SW 1271 (cell line): ENCODE measurements at places on chromosomes 7 and 10.

DNA sequence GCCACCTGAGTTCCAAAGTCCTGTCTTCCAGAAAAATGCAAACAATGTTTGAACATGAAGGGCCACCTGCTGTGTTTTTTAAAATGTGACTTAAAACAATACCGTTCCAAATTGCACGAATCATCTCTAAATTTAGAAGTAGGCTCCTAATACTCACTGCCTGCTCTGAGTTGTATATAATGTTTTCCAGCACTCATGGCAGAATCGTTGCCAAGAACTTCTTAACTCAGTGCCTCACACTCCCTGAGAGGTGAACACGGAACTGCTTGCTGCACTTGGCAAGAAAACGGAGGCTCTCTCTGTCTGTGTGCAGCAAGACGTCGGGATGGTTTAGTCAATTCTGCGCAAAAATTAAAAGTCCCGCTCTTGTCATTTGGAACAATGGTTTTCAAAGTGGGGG is 757.3 kb upstream of the AUTS2 start:
- no peak for DNase-seq

DNA sequence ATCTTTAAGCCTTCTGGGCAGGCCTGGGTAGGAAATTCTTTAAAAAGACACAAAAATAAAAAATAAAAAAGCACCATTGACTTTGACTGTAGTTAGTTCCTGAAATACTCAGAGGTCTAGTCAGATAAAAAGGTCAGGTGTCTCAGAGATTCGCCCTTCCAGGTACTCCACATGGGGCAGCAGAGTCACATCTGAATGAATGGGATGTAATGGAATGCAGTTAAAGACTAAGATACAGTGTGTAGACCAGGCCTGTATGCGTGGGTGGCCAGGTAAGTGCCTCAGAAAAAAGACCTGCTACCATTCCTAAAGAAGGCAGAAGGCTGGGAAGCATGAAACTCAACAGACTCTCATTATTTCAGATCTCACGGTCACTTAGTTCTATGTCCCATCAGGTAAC is 68.6 kb upstream of the SEM1 start:
- DNase-seq, result no peak

DNA sequence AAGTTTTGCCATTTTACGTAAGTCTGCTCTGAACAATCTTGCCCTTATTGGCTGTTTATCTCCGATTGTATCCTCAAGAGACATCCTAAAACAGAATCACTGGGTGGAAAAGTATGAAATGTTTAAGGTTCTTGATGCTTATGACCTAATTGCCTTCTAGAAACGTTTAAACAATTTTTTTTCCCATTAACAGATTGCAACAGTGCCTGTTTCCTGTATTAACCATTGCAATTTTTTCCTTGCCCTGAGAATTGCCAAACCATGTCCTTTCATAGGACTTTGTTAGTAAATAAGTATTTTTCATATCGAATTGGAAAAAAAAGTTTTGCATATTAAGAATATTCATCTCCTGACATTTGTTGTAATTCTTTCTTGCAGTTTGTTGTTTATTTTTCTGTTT is 639.8 kb downstream of the INHBA start:
- DNase-seq, result no peak

DNA sequence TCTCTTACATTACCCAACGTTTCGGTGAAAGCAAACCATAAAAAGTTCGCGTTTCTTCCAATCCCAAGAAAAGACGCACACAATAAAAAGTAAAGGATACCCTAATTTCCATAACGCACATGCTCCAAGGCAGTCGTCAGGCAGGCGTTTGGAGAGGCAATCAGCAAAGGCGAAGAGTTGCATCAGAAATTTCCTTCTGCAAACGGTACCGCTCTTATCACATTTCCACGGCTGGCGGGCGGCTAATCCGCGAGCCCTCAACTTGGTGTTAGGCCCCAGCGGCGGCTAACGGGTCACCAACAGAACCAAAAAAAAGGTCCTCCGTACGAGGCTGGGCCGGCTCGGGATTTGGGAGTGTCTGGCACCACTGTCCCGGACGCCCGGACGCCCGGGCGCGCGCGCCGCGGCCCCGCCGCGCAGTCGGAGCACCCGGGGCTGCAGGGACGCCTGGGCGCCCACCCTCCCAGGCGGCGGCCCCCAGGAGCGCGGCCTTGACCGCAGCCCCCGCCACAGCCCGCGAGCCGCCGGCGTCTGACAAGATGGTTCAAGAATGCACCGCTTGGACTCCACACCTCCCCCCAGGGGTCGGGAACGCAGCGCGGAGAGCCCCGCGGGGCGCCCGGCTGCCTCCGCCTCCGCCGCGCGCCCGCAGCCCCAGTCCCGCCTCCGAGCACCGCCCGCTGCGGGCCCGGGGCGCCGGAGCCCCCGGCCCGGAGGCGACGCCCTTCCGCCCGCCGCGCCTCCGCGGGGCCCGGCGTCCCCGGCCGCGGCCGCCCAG is 9.8 kb upstream of the GRB10 start:
- no peak for DNase-seq

- DNase-seq, result no peak
These were observed 107.8 kb downstream of the RAB18 start for GRCh38 chr10:27611744-27612550.

GRCh38 chr10:88849234-88849633 is 2.4 kb downstream of the ANKRD22 start:
- DNase-seq, result no peak

- DNase-seq, result no peak
These were observed 45.3 kb upstream of the GTF2I start for GRCh38 chr7:74612015-74612829.

DNA sequence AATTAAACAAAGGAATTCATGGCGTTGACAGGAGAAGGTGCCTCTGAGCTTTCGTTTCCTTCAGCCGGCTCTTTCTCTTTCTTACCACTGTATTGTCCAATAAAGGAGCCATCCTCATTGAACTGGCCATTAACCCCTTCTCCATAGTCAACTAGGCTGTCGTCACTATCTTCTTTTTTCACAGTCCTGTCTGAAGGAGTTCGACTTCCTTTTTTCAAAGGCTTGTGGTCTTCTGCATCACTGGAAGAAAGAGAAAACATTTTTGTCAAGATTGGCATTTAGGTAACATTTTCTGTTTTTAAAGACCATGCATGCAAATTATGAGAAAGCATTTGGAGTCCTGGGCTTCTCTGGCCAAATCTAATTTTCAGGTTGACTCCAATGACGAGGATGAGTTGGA is 19.7 kb upstream of the LAMB4 start:
- DNase-seq, result no peak

- DNase-seq, result no peak
These were observed 34.6 kb downstream of the ANXA8 start for GRCh38 chr10:47449102-47449978.

DNA sequence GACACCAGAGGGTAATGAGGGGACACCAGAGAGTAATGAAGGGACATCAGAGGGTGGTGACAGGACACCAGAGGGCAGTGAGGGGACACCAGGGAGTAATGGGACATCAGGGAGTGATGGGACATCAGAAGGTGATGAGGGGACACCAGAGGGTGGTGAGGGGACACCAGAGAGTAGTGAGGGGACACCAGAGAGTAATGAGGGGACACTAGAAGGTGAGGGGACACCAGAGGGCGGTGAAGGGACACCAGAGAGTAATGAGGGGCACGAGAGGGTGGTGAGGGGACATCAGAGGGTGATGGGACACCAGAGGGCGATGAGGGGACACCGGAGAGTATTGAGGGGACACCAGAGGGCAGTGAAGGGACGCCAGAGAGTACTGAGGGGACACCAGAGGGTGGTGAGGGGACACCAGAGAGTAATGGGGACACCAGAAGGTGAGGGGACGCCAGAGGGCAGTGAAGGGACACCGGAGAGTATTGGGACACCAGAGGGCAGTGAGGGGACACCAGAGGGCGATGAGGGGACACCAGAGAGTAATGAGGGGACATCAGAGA is 10.6 kb downstream of the NACAD start:
- DNase-seq, result no peak

GRCh38 chr7:29113384-29114102 is 32.8 kb downstream of the CPVL start:
- DNase-seq, result peak; percentile 58

GRCh38 chr10:30000802-30001571 is 58.4 kb downstream of the JCAD start:
- no peak for DNase-seq

GRCh38 chr10:83919187-83919586 is 220.1 kb upstream of the GHITM start:
- DNase-seq, result no peak

DNA sequence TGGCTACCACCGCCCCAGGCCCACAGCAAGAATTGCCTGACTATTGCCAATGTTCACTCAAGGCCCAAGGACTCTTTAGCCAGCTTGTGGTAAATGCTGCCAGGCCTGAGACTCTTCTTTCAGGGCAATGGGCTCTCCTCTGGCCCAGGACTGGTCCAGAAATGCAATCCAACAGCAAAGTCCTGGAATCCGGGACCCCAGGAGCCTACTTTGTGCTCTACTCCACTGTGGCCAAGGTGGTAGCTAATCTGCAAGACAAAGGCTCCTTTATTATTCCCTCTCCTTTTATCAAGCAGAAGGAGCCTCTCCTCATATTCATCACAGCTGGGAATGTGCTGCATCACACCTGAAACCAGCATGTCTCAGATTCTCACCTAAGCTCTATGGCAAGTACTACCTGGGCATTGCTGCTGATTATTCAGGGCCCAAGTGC is 107.6 kb upstream of the PRSS58 start:
- DNase-seq, result no peak

- DNase-seq, result no peak
These were observed 4.8 kb downstream of the IMPDH1 start for GRCh38 chr7:128404886-128405470.

GRCh38 chr7:90957883-90958282 is 306.4 kb upstream of the FZD1 start:
- no peak for DNase-seq

- no peak for DNase-seq
These were observed 26.2 kb upstream of the SLF2 start for GRCh38 chr10:100886521-100886920.

DNA sequence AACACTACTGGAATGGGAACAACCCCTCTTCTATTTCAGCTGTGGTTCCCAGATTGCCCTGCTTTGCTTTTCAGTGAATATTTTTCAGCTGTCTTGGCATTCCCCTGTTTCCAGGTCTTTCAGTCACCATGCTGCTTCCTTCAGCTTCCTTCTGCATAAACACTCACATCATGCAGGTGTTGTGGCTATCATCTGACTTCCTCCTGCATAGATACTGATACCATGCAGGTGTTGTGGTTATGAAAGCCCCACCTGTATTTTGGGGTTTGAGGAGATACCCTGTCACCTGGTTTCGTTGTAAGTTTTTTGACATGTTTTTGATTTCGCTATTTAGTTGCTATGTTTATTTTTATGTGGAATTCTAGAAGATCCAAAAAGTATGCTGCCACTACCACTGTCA is 71.5 kb downstream of the SLC35B4 start:
- no peak for DNase-seq

GRCh38 chr10:127154831-127155620 is 41.4 kb downstream of the INSYN2A start:
- no peak for DNase-seq

DNA sequence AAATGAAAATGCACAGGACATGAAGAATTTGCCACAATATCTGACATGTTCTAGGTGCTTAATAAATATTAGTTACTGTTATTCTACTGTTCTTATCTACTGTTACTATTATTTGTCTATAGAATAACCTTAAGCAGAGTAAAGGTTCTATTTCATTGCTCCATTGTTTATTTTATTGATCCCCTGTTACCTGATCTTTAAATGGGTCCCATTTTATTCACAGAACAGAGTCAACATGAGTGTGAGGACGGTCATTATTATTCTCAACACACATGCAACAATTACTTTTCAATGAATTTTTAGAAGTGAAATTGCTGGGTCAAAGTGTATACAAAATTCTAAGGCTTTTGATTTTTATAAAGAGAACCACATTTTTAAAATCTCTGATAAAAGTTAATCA is 186.9 kb downstream of the AHR start:
- no peak for DNase-seq

DNA sequence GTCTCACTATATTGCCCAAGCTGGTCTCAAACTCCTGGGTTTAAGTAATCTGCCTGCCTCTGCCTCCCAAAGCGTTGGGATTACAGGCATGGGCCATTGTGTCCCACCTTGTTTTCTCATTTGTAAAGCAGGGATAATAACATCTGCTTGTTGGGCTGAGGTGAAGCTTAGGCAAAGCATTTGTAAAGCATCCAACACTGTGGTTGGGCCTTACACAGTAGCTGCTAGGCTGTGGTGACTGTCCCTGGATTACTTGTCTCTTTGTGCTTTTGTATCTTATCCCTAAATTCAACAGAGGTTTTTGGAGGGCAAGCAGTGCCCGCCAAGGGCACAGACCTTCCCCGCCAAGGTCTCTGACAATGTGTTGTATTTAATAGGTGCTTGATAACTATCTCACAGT is 14.3 kb downstream of the HKDC1 start:
- no peak for DNase-seq

- DNase-seq, result no peak
These were observed 44.0 kb upstream of the SORBS1 start for GRCh38 chr10:95605163-95605562.

DNA sequence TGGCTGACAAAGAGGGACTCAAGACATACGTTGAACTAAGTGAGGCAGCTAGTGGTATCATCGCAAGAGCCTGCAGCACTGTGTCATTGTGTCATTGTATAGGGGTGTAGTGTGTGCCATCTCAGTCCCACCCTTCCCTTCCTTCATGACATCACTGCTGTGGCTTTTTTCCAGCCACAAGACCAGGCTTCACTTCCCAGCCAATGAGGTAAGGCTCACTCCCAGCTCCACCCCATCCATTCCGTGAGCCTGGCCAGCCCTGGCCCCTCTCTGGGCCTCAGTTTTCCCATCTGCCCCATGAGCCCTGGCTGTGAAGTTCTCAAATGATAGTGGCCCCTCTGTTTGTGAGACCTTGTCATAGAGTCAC is 134.3 kb upstream of the ZMIZ1 start:
- no peak for DNase-seq

- DNase-seq, result no peak
These were observed 168.4 kb upstream of the NPVF start for GRCh38 chr7:25396668-25397067.

- DNase-seq, result no peak
These were observed 64.1 kb downstream of the ZMIZ1 start for GRCh38 chr10:79132681-79133381.

DNA sequence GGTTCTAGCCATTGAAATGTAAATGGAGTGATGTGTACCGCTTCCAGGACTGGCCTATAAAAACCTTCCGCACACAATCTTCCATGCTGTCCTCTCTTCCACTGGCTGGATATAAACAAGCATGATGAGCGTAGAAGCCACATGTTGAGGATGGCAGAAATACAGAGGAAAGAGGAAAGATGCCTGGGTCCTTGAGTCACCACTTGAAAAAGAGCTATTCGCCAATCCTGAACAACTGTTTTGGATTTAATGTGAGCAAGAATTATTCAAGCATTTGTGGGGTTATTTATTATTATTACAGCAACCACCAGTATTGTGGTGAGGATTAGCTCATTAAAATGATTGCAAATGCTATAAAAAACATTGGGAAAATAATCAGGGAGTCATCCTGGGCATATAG is 45.8 kb upstream of the PLXNA4 start:
- no peak for DNase-seq

- no peak for DNase-seq
These were observed 145.5 kb downstream of the TRIL start for GRCh38 chr7:28812616-28813015.

- no peak for DNase-seq
These were observed 19.4 kb upstream of the NRP1 start for GRCh38 chr10:33353853-33354252.

- no peak for DNase-seq
These were observed 22.8 kb downstream of the FAM107B start for GRCh38 chr10:14751921-14752320.

- no peak for DNase-seq
These were observed 5.4 kb downstream of the FERD3L start for GRCh38 chr7:19139706-19140327.

GRCh38 chr10:27744802-27745731 is 552 bp downstream of the MKX start:
- DNase-seq, result peak; percentile 31
